ENCODE measurements at places on chromosomes 2 and 18.

DNA sequence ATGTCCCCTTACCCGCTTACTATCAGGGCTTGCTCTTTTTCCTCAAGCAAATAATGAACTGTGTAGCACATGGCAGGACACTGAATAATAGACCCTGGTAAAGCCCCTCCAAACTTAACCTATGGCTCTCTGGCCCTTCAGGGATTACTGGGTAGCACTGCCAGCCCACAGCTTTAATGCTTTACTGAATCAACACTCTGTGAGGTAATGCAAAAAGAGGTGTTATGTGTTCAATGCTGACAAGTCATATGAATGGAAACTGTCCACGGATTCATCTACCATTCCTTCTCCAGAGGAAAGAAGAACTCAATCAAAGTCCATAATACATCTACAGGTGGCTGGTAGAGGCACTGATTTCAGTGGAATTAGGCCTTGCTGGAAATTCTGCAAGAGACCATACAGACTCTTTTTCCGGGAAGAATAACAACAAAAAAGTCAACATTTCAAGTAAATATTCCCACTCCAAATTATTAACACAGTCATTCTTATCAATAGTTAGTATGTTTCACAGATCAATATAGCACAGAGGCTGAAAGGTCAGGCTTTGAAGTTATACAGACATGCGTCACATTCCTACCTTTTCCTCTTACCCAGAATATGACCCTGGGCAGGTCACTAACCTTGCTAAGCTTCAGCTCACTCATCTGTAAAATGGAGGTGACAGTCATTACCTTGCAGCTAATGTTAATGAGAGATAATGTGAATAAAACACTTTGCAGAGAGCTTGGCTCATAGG, 13.8 kb upstream of the MYOM1 start:
- no peak for DNase-seq

DNA sequence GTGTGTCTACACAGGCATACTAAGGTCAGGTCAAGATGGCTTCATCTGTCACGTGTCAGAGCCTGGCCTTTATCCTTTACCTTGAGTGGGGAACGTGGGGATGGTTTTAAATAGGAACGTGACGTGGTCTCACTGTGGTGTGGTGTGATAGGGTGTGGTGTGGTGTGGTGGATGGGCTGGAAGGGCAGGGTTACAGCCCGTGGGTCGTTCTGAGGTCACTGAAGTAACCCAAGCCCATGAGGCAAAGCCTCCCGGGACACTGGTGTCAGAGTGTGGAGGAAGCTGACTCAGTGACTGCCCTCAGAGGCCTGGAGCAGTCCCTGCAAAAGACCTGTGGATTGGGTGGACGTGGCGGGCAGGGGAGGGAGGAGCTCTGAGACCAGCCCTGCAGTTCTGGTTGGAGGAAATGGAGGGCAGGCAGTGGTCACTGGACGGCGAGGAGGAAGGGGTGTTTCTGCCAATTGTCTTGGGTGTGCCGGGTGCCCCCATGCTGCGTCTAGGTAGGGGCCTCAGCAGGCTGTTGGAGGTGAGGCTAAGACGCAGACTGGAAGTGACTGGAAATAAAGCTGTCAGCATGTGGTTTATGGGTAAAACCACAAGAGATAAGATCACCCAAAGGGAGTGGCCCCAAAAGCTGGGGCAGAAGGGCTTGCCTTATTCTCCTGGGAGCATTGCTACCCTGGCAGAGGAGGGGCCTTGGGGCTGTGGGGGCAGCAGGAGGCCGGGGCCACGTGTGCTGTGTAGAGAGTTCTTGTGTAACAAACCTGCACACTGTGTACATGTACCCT, 84.8 kb downstream of the SH3RF3 start:
- no peak for DNase-seq

DNA sequence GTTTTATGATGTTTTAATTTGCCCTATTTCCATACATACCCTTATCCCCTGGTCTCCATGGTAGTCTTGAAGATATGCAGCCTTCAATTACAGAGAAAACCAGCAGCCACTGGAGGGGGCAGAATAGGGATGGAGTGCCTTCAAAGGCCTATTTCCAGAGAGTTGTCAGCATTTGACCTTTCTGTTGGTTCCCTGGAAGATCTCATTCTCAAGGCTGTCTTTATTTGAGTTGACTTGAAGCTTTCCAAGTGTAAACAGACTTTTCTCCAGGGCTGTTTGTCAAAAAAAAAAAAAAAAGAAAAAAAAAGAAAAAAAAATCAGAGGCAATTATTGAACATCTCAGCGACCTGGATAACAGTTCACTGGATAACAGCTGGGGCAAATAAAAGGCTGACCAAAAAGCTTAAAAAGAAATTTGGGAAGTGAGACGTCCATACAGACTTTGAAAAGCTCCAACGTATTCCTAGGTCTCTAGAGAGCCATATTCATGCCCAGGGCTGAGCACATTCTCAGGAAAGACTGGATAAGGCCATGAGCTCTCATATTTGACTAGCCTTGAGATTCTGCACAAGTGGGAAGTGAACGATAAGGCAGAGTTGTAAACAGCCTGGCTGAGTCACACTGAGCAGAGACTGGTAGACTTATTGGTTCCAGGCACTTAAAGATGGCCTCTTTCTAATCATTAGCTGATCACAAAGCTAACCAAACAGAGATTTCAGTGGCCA, 126.6 kb downstream of the VAPA start:
- no peak for DNase-seq

GRCh38 chr2:71528749-71529148, 75.4 kb downstream of the DYSF start:
- no peak for DNase-seq

DNA sequence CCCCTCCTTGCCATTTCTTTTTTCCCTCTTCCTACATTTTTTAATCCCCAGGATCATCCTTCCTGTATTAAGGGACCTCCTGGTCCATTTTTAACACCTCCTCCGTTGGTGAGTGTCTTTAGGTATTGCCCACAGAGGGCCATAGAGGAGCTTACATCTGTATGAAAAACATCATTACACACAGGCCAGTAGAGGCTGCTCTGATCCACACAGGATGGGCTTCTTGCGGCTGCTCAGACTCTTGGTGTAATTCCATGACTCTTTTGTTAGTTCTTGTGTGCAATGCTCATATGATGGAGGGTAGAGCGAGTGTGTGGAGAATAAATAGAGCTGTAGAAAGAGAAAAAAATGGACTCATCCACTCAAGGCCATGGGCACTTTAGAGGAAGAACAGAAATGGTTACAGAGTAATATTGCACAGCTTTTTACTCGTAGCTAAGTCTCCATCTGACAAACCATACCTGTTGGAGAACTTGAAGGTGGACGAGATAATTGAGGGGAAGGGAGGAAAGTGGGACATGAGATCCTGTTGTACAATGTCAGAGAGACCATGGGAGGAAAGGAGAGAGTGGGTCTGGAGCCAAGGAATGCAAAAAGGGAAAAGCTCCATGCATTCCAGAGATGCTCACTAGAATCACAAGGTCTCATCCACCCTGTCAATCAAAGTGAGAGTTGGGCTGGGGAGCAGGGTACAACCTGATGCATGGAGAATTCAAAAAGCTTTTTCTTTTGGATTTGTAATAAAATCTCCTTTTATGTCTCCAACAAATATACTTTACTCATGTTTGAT, 129.7 kb upstream of the TNP1 start:
- DNase-seq: no peak

GRCh38 chr2:160372010-160372356, 121.6 kb downstream of the RBMS1 start:
- no peak for DNase-seq

DNA sequence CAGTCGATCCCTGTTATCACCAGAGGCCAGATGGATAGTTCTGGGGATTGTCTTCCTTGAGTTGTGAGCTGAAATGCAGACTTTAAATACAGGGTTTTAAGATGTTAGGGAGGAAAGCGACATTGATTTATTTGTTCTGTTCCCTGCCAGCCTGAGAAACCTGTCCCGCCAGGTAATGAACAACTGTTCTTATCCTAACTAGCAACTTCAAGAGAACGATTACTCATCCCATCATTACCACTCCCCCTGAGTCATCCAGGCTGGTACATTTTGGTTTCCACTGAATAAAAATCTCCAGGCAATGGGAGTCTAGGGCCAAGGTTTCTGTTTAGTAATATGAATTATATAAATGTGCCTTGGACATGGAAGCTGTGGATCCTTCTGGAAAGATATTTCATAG, 131.2 kb downstream of the LYPD6B start:
- peak; percentile 47 for DNase-seq

DNA sequence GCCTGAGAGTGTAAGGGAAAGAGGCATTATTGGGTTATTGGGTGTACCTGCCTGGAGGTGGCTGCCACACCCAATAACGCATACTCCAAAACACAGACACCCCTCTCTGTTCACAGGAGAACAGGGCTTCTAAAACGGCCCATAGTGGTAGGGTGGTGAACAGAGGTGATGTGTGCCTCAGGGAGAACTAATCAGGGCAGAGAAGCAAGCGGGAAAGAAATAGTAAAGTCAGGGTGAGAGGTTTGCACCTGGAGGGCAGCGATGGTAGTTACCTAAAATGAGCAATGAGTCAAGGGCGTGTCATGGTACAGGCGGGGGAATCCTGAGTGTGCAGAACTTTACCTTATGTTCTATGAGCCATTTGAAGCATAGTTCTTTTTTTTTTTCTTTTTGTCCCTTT, 21.6 kb upstream of the VPS4B start:
- DNase-seq: no peak

DNA sequence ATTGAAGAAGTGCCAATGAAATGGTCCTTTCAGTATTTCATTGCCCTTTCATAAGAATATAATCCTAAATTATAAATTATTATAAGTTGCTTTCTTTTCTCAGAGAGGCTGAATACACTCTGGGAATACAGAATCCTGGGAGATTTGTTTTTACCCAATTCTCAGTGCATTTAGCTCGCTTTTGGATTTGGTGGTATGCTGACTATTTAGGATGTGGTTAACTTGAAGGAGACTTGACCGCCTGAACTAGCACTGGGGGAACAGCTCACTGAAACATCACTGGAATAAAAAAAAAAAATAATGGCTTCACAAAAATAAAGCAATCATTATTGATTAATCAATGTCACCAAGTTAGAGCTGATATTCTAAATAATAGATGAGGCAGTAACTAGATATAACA, 10.2 kb downstream of the TNFAIP6 start:
- no peak for DNase-seq

GRCh38 chr2:120456867-120457266, 110.9 kb downstream of the INHBB start:
- no peak for DNase-seq

GRCh38 chr2:97706708-97707345, 6.5 kb upstream of the ZAP70 start:
- no peak for DNase-seq

DNA sequence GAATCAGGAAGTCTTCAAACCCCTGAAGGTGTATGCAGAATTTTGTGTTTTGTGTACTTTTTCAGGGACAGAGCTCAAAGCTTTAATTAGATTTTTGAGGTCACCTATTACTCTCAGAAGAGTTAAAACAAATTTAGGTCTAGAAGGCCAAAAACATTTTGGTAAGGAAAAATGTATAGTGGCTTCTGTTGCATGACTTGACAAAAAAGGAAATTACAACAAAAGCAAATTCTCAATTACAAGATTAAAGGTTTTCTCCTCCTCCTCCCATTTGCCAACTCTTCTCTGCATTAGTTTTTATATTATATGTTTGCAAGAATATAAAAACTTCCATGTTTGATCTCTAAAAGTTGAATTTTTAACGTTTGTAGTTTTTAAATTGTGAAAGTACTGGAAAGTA, 4.0 kb downstream of the PIK3C3 start:
- DNase-seq: no peak

GRCh38 chr2:124662946-124663644, 638.0 kb downstream of the CNTNAP5 start:
- peak; percentile 7 for DNase-seq

GRCh38 chr2:231567159-231567558, 25.5 kb upstream of the TEX44 start:
- no peak for DNase-seq

DNA sequence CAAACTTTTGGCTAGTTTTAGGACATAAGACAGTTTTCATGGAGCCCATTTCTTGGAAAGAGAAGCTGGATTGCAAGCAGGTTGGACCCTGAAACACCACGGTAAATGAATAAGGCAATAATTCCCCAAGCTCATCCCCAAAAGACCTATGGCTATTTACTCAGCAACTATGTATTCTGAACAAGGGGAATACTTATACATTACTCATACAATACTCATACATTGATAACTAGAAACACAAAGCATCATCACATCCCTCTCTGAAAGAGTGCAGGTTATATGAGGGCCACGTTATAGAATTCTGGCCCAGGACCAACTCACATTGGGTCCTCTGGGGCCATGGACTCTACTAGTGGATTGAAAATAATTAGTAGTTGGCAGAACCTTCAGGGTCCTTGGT, 154.8 kb downstream of the TMX3 start:
- no peak for DNase-seq

DNA sequence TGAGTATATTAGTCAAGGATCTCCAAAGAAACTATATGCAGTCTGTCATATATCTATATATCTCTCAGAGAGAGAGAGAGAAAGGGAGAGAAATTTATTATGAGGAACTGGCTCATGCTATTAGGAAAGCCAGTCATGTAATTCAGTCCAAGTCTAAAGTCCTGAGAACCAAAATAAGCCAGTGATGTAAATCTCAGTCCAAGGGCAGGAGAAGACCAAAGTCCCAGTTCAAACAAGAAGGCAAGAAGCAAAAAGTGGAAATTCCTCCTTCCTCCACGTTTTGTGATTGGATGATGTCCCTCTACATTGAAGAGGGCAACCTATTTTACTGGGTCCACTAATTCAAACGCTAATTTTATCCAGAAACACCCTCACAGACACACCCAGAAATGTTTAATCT, 34.2 kb upstream of the SPATS2L start:
- no peak for DNase-seq

- peak; percentile 93 for DNase-seq
Observed at GRCh38 chr2:117523267-117523666, 291.2 kb upstream of the DDX18 start.

DNA sequence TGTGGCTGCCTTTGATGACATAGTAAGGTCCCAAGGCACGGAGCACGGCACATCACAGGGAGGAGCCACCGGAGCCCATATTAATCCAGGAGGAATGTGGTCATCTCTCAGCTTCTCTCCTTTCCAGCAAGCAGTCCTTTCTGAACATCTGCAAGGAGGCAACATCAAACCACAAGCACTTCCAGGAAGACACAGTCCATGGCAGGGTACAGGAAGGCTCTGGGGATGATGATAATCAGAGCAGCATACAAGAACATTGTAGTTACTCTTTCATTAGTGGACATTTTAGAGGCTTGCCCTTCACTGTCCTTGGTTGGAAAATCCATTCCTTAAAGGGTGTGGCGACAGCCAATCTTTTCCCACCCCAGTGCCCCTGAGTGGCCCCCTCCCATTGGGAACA, 31.1 kb downstream of the YPEL5 start:
- no peak for DNase-seq

DNA sequence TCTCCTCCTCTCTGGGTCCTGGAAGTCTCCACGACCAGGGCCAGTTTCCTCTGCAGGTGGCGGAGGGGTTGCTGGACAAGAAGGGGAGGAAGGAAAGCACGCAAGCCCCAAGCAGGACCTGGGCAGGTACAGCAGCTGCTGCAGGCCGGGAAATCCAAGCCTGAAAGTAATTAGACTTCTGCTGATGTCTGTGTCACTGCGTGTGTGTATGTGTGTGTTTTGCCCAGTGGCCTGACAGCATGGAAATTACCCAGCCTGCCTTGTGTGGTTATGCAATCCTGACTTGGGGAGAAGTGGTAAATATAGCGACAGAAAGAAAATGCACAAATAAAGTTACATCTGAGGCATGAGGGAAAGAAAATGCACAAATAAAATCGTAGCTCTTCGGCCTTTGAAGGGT, 121.8 kb upstream of the ZBTB14 start:
- DNase-seq: no peak

GRCh38 chr2:134289225-134289624, 35.4 kb downstream of the MGAT5 start:
- DNase-seq: no peak

Measured in NCI-H510A treated with DMSO at 0.1 percent for 48 hours (cell line).